Breast epithelium (tissue), 4 donors: ENCODE measurements at places on chromosomes 3 and 15. TPM values are rescaled to one million over a fixed set of nuclear protein-coding genes. Genes with fewer than 3 reads are reported as not detected.

- no peaks in the 10 kb centered on the region for H3K27me3 ChIP-seq
- DNase-seq, result peak; percentile 91
- H3K27ac ChIP-seq, result peak overlapping the region; percentile 92
- H3K36me3 ChIP-seq, result no peaks in the 10 kb centered on the region
- H3K4me3 ChIP-seq, result peak overlapping the region; percentile 54
- peaks cover 37% of the 10 kb centered on the region for H3K4me1 ChIP-seq
Measured at GRCh38 chr3:50245831-50246516, 10.0 kb downstream of the GNAI2 start.

DNA sequence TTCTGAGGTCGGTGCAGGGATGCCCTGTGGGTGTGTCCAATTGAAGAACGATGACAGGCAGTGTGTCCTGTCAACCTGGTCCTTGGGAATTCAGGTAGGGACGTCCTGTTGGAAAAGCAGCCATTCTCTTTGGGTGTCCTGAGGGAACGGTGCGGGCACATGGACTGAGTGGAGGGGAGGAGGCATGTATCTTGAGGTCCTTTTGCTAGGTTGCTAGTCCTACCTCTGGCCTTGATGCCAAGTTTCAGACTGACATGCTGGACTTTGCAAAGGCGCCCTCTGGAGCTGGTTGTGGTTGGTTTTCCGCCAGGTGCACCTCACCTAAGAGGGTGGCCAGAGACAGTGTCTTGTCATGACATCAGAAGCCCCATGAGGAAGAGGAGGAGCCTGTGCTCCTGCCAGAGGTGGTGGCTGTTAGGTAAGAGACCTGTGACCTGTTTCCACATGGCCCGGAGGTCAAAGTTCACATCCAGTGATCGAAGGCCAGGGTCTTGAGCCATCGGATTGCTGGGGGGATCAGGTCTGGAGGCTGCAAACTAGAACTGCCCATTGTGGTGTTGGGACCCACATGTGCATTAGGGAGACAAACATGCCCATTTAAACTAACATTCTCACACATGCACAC, 106.3 kb downstream of the SNRPN start:
- no peaks in the 10 kb centered on the region for H3K4me1 ChIP-seq
- peaks cover 54% of the 10 kb centered on the region for H3K36me3 ChIP-seq
- DNase-seq, result peak; percentile 14
- H3K4me3 ChIP-seq, result no peak overlapping the region
- H3K27me3 ChIP-seq, result no peaks in the 10 kb centered on the region

DNA sequence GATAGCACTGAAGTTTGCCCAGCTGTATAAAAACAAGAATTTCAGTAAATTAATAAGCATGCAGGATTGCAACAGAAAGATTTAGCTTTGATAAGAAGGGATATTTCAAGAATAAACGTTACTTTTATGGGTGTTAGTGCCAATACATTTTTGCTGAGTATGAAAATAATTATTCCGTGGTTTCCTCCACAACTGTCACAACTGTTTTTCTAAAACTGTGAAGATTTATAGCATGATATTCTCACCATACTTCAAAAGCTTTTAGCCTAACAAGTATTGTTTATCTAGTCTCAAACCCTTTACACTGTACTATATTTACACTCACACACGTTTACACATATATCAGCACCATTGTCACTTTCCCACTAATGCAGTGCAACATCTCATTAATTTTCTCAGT, 200.5 kb downstream of the TPRG1 start:
- no peaks in the 10 kb centered on the region for H3K36me3 ChIP-seq
- no peak for DNase-seq
- H3K27ac ChIP-seq, result no peak overlapping the region
- no peaks in the 10 kb centered on the region for H3K27me3 ChIP-seq
- H3K4me1 ChIP-seq, result no peaks in the 10 kb centered on the region

DNA sequence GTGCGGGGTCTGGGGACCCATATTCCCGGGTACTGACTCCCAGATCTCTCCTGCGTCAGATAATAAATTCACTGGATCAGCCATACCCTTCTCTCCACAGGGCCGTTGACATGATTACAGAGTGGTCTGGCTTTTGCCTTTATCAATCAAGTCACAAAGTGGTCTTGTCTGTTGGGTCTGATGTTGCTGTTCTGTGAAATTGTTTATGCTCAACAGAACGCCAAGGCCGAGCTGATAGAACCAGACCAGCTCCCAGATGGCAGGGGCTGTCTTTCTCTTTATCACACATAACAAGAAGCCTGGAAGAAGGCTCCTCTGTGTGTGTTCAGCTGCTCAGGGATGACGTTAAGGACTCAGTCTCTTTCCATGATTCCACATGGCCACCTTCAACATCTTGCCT, 751 bp upstream of the DCLK3 start:
- H3K27ac ChIP-seq, result no peak overlapping the region
- no peaks in the 10 kb centered on the region for H3K36me3 ChIP-seq
- H3K27me3 ChIP-seq, result peaks cover 22% of the 10 kb centered on the region
- H3K4me3 ChIP-seq, result no peak overlapping the region

The UQCRC1 gene
- 180 TPM for total RNA-seq

The LSAMP gene
- total RNA-seq, result 3.5 TPM
